ENCODE measurements at places on chromosomes 2 and 18. TPM values are rescaled to one million over a fixed set of nuclear protein-coding genes. Genes with fewer than 3 reads are reported as not detected.

- no peak overlapping the region for H3K27ac ChIP-seq
- DNase-seq = no peak
- no peak overlapping the region for H3K4me3 ChIP-seq
- H3K4me1 ChIP-seq = no peaks in the 10 kb centered on the region
These were observed 65.6 kb upstream of the RFX8 start for GRCh38 chr2:101540518-101540917.

GRCh38 chr2:8974016-8974415 is 29.5 kb downstream of the MBOAT2 start:
- no peak overlapping the region for H3K4me3 ChIP-seq
- no peaks in the 10 kb centered on the region for H3K4me1 ChIP-seq
- no peak for DNase-seq
- no peak overlapping the region for H3K27ac ChIP-seq

DNA sequence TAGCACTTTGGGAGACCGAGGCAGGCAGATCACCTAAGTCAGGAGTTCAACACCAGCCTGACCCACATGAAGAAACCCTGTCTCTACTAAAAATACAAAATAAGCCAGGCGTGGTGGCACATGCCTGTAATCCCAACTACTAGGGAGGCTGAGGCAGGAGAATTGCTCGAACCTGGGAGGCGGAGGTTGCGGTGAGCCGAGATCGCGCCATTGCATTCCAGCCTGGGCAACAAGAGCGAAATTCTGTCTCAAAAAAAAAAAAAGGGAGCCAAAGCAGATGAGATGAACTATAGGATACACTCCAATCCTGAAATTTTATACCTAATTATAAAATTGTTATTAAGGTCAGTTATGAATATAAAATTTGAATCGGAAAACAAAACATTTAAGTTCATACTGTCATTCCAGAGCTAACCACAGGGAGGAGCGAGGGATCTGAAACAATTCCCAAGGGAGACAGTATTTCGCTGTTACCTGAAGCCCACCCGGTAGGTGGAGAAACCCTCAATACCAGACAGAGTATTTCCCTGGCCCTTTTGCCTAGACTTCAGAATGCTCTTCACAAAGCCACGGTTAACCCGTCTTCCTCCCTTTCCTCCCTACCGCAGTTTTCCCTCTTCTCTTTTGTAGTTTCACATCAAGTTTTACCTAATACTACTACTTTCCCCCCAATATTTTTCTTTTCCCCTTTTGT is 1.4 kb downstream of the PPM1G start:
- no peak for DNase-seq
- H3K4me3 ChIP-seq = peak overlapping the region; percentile 100
- peaks cover 33% of the 10 kb centered on the region for H3K4me1 ChIP-seq
- H3K36me3 ChIP-seq = peaks cover 16% of the 10 kb centered on the region
- H3K27me3 ChIP-seq = no peaks in the 10 kb centered on the region

GRCh38 chr2:10930721-10931516 is 19.2 kb downstream of the KCNF1 start:
- H3K4me1 ChIP-seq = no peaks in the 10 kb centered on the region
- H3K4me3 ChIP-seq = no peak overlapping the region
- H3K27ac ChIP-seq = no peak overlapping the region
- no peaks in the 10 kb centered on the region for H3K36me3 ChIP-seq

DNA sequence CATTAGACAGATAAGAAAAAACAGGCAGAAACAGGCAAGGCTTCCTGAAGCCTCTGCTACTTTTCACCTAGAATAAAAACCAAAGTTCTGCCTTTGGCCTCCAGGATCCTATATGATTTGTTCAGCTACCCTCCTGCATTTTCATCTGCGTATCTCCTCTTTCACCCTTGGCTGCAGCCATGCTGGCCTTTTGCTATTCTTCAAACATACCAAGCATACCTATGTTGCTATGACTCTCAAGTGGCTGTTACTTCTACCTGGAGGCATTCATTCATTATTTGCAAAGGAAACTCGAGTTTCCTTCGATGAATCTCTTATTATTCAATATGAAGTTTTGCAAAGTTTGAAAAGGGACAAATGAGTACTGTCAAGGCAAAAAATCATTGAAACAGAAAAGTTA is 106.4 kb upstream of the HNMT start:
- no peak overlapping the region for H3K4me3 ChIP-seq
- H3K4me1 ChIP-seq = no peaks in the 10 kb centered on the region
- H3K36me3 ChIP-seq = no peaks in the 10 kb centered on the region
- H3K27me3 ChIP-seq = no peaks in the 10 kb centered on the region
- H3K27ac ChIP-seq = no peak overlapping the region

The ASPRV1 gene
- total RNA-seq = 0.73 TPM

The MATN3 gene
- 3.7 TPM for total RNA-seq

The ITGB6 gene
- total RNA-seq = 227 TPM

The PLGLB2 gene
- 1.2 TPM for total RNA-seq

All from left lung (tissue), 14 donors.